ENCODE measurements at places on chromosomes 6 and 20.

DNA sequence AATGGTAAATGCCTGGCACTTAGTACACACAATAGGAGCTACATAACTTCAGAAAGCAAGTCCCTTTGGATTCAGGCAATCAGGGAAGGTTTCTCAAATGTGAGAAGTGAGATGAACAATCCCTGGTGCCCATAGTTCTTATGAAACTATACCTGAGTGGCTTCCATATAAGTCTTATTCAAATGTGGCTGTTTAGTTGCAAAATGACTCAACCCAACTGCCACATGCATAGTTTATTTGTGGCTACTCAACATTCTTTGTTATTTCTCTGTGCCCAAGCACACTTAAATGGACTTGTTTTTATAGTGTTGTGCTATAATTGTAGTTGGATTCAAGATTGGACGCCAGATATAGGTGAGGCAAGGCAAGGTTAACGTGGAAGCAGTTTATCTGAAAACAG, 93.7 kb upstream of the ATXN1 start:
- no peak for DNase-seq

DNA sequence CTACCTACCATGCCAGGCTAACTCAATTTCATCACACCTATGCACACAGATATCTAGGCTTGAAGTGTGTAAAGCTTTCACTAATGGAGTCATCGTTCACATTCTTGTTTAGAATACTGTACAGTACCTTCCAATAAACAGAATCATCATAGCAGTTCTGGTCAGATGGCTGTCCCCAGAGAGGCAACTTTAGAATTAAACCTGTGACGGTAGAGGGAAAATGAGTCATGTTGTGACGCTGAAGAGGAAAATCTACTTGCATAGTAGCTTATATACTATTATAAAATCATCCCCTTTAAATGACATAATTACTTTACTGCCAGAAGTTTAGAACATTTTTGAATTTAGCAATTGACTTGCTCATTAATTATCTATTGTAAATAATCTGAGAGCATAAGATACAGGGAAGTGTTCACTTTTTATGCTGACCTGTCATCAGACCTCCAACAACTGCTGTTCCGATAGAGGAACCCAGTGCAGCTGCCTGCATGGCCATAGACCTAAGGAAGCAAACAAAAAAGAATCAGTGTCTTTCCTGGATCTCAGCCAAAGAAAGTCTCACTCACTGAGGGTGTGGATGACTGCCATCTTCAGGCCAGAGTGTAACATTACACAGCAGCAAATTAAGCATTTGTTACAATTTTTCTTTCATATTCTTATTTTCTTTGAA, 29.8 kb downstream of the RHAG start:
- DNase-seq: peak; percentile 50

DNA sequence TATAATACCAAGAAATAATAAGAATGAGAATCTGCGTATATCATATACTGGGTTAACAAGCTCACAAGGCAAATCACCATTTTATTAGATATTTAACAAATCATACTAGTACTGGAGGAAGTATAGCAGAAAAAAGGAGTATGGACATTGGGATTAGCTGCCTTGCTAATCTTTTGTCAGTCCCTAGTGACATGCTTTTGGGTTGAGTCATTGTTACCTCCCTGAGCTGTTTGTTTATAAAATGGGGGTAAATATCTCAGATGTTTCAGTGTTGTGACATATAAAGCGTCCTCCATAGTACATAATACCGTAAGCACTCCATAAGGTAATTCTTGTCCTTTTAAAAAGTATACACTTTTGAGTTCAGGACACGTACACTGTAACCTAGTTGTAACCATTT, 107.0 kb downstream of the ESR1 start:
- DNase-seq: no peak

DNA sequence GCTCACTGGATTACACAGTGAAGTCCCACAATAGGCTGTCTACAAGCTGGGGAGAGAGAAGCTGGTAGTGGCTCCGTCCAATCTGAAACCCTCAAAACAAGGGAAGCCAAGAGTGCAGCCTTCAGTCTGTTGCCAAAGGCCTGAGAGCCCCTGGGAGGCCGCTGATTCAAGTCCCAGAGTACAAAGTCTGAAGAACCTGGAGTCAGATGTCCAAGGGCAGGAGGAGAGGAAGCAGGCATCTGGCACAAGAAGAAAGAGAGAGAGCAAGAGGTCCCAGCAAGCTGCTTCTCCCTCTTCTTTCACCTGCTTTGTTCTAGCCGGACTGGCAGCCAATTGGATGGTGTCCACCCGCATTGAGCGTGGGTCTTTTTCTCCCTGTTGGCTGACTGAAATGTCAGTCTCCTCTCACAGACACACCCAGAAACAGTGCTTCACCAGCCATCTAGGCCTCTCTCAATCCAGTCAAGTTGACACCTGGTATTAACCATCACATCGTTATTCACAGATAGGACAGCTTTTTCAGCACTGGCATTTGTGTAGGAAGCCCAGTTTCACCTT, 51.2 kb downstream of the CRYBG1 start:
- DNase-seq: no peak

DNA sequence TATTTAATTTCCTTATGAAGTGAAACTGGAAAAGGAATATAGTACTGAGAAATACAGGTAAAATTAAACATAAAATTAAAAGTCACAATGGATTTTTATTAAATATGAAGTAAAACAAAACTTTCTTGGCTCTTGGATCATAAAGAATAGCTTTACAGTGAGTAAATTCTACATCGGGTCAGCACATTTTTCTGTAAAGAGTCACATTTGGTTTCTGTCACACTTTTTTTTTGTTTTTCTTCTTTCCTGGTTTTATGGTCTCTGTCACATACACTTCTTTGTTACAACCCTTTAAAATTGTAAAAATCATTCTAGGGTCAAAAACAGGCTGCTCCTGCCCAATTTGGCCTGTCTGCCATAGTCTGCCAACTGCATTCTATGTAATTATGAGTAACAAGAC, 254.4 kb upstream of the POU3F2 start:
- DNase-seq: no peak

GRCh38 chr6:134472046-134472445, 154.1 kb upstream of the SGK1 start:
- no peak for DNase-seq

DNA sequence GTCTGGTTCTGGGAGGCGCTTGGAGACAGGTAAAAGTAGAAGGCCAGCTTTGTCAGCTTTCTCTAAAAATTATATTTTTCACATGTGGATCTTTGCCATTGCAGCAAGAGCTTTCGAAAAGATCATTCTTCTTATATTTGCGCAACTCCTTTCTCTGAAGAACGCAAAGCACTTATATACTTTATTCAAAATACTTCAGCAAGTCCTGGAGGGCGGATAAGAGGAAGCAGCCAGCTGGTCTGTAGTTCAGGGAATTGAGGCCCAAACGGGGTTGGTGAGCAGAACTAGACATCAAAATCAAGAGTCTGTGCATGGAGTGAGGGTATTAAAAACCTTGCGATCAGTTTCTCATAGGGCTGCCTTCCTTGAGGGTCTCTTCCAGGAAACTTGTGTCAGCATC, 182.3 kb downstream of the DTNBP1 start:
- DNase-seq: no peak

All from testis (tissue), 5 donors.